ENCODE measurements at places on chromosomes 2 and 18.

DNA sequence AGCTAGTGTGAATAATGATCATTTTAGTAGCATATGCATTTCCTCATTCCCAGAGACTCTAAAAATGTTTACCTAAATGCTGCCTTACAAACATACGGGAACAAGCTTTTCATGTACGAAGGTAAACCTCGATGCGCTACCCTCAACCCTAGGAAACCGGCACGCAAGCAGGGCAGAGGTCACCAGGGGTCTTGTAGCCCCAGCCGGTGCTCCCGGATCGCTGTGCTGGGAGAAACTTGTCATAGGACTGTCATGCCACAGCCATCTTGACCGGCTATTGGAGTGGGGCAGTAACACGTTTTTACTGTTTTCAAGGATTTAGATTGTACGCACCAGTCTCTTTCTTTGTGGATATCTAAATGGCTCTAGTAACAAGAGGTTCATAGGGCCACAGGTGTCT is 34.8 kb upstream of the NFATC1 start:
- no peak overlapping the region for H3K27ac ChIP-seq
- DNase-seq, result no peak
- H3K4me3 ChIP-seq, result no peak overlapping the region

DNA sequence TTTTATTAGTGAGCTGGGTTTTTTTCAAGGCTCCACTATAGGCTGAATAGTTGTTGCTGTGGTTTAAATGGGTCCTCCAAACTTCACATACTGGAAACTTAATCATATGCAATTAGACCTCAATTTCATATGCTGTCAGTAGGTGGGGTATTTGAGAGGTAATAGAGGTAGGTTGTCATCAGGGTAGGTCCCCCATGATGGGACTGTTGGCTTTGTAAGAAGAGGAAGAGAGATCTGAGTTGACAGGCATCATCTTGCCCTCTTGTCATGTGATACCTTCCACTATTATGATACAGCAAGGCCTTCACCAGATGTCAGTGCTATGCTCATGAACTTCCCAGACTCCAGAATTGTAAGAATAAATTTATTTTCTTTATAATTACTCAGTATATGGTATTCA is 819.4 kb downstream of the LRP1B start:
- H3K36me3 ChIP-seq, result no peaks in the 10 kb centered on the region
- DNase-seq, result no peak
- no peaks in the 10 kb centered on the region for H3K4me1 ChIP-seq
- no peaks in the 10 kb centered on the region for H3K27me3 ChIP-seq
- H3K27ac ChIP-seq, result no peak overlapping the region

DNA sequence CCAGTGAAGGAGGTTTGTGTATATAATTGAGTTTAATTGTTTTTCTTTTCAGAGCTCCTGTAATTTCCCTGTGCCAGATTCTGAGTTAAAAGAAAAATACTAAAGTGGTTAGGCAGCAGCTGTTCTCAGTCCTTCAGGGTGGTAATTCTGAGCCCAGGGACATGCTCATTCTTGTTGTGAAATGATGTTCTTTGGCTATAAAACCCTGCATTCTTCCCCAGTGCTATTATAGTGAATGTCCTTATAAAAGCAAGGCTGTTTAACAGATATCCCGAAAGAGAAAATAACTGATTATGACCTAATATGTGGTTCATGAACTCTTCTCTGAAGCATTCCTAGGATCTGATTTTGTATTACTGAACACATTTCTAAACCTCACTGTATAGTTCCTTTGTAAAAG is 34.0 kb downstream of the ADAM23 start:
- no peaks in the 10 kb centered on the region for H3K27me3 ChIP-seq
- H3K36me3 ChIP-seq, result no peaks in the 10 kb centered on the region
- peak overlapping the region; percentile 17 for H3K27ac ChIP-seq
- H3K4me1 ChIP-seq, result peaks cover 31% of the 10 kb centered on the region
- H3K4me3 ChIP-seq, result no peak overlapping the region

GRCh38 chr2:58633613-58634365 is 392.7 kb upstream of the FANCL start:
- DNase-seq, result no peak
- no peak overlapping the region for H3K4me3 ChIP-seq
- H3K4me1 ChIP-seq, result no peaks in the 10 kb centered on the region
- no peaks in the 10 kb centered on the region for H3K27me3 ChIP-seq
- H3K36me3 ChIP-seq, result no peaks in the 10 kb centered on the region
- no peak overlapping the region for H3K27ac ChIP-seq

- H3K27me3 ChIP-seq, result peaks cover 34% of the 10 kb centered on the region
- no peak overlapping the region for H3K4me3 ChIP-seq
- peaks cover 19% of the 10 kb centered on the region for H3K4me1 ChIP-seq
- no peak for DNase-seq
These were observed 857 bp upstream of the CROCC2 start for GRCh38 chr2:240905176-240905781.

GRCh38 chr2:205496370-205496769 is 185.9 kb upstream of the NRP2 start:
- peaks cover 8% of the 10 kb centered on the region for H3K36me3 ChIP-seq
- H3K4me1 ChIP-seq, result peaks cover 4% of the 10 kb centered on the region
- DNase-seq, result no peak
- H3K4me3 ChIP-seq, result no peak overlapping the region
- peak overlapping the region; percentile 14 for H3K27ac ChIP-seq

DNA sequence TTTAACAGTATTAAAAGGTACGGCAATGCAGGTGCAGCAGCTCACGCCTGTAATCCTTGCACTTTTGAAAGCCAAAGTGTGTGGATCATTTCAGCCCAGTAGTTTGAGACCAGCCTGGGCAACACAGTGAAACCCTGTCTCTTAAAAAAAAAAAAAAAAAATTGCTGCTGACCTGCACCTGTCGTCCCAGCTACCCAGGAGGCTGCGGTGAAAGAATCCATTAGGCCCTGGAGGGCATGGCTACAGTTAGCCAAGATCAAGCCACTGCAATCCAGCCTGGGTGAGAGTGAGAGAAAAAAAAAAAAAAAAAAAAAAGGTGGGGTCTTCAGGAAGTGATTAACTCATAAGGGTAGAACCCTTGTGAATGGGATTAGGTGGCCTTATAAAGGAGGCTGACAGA is 12.8 kb downstream of the CUL3 start:
- H3K4me3 ChIP-seq, result no peak overlapping the region
- no peaks in the 10 kb centered on the region for H3K27me3 ChIP-seq
- DNase-seq, result no peak
- H3K27ac ChIP-seq, result no peak overlapping the region

- H3K36me3 ChIP-seq, result no peaks in the 10 kb centered on the region
- no peaks in the 10 kb centered on the region for H3K27me3 ChIP-seq
- H3K27ac ChIP-seq, result no peak overlapping the region
- peaks cover 21% of the 10 kb centered on the region for H3K4me1 ChIP-seq
- DNase-seq, result no peak
These were observed 37.8 kb upstream of the DNMT3A start for GRCh38 chr2:25379535-25379934.

GRCh38 chr18:46892842-46893241 is 24.5 kb downstream of the PIAS2 start:
- no peak overlapping the region for H3K27ac ChIP-seq
- H3K27me3 ChIP-seq, result no peaks in the 10 kb centered on the region
- H3K36me3 ChIP-seq, result peaks cover 29% of the 10 kb centered on the region
- H3K4me1 ChIP-seq, result peaks cover 29% of the 10 kb centered on the region
- no peak for DNase-seq
- H3K4me3 ChIP-seq, result no peak overlapping the region

GRCh38 chr2:204258890-204259289 is 286.4 kb upstream of the PARD3B start:
- H3K36me3 ChIP-seq, result no peaks in the 10 kb centered on the region
- no peak overlapping the region for H3K4me3 ChIP-seq
- peaks cover 2% of the 10 kb centered on the region for H3K27me3 ChIP-seq

DNA sequence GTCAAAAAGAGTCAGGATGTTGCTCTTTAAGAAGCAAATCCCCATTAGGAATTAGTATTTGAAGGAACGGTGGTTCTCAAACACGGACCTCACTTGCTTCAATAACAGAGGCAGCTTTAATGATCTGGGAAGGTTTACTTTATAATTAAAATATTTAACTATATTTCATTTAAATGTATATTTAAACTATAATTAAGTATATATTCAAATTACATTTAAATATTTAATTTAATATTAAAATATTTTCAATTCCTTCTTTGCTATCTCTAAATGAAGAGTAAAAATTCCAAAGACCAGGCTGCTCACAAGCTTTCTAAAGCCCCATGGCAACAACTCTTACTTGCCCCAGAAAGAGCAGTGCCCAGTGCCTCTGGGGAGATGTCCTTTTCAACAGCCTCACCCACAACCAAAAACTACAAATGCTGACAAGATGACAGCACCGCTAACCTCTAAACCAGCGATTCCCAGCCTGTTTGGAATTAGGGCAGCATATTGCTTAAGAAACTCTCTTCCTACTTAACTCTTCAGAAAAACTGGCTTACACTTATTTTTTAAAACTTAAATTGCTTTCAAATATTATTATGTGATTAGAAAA is 62.9 kb upstream of the POU3F3 start:
- H3K4me3 ChIP-seq, result no peak overlapping the region
- H3K4me1 ChIP-seq, result peaks cover 7% of the 10 kb centered on the region
- no peaks in the 10 kb centered on the region for H3K36me3 ChIP-seq
- peaks cover 73% of the 10 kb centered on the region for H3K27me3 ChIP-seq
- H3K27ac ChIP-seq, result no peak overlapping the region

DNA sequence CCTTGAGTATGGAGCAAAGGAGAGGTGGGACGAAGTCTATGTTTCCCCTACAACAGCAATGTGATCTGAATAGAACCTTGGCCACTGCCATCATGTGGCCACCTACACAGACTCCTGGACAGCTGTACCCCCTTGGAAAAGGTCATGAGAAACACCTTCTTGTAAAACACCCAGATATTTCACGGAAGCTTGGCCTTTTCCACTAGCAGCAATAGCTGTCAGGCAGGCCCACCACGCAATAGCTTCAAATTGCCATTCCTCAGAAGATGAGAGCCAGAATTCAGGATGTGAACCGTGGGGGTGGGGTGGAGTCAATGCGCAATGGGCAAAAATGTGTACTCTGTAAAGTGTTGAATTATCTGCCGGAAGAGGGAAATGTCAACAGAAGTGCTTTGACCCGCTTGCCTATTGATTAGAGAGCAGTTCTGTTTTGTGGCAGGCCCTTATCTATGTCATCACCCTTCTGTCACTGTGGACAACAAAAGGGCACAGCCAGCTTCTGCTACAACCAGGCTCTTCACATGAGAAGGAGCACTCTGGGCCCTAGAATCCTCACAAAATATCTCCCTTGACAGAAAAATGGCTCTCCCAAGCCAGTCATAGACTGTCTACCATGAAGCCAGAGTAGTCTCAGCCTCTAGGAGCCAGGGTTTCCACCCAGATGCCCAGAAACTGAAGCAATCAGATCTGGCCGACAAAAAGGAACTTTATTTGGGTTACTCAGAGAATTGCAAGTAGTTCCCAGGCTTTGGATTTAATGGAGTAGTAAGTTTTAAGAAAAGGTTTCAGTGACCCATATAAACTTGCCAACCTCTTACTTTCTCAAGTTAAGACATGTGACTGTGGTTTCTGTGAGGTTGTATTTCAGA is 9.5 kb downstream of the INPP1 start:
- DNase-seq, result no peak
- no peaks in the 10 kb centered on the region for H3K36me3 ChIP-seq

- H3K27ac ChIP-seq, result no peak overlapping the region
- H3K4me1 ChIP-seq, result peaks cover 10% of the 10 kb centered on the region
- peaks cover 90% of the 10 kb centered on the region for H3K27me3 ChIP-seq
- DNase-seq, result peak; percentile 23
- H3K36me3 ChIP-seq, result no peaks in the 10 kb centered on the region
These were observed 101.9 kb downstream of the FOXI3 start for GRCh38 chr2:88350331-88351248.

DNA sequence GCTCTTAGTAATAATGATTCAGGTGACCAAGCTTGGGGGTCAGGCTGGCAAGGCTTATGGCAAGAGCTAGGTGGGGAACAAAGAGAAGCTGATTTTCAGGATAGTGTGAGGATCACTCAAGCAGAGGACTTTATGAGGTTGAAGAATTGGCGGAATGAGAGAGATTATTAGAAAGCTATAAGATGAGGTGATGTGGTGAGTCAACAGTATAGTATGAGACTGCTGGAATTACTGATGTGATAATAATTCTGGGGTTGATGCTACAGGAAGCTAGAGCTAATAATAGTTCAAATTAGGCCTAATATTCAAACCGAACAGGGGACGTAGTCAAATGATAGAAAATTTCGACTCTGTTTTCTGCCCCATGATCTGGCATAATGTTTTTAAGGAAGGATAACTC is 2115.3 kb upstream of the PIK3C3 start:
- no peak overlapping the region for H3K27ac ChIP-seq
- H3K4me1 ChIP-seq, result peaks cover 7% of the 10 kb centered on the region
- H3K4me3 ChIP-seq, result no peak overlapping the region
- H3K27me3 ChIP-seq, result peaks cover 34% of the 10 kb centered on the region
- H3K36me3 ChIP-seq, result no peaks in the 10 kb centered on the region

- H3K36me3 ChIP-seq, result no peaks in the 10 kb centered on the region
- peaks cover 25% of the 10 kb centered on the region for H3K4me1 ChIP-seq
- peaks cover 76% of the 10 kb centered on the region for H3K27me3 ChIP-seq
- no peak within 1 kb of the TSS for H3K27ac ChIP-seq
- H3K4me3 ChIP-seq, result peak within 1 kb of the TSS; percentile 70
These were observed at the start of gene ST6GAL2 for GRCh38 chr2:106885971-106886915. TSS of gene ST6GAL2 (minus strand) at chr2:106886167. CDS start at chr2:106843977, 42,190 bp downstream.

DNA sequence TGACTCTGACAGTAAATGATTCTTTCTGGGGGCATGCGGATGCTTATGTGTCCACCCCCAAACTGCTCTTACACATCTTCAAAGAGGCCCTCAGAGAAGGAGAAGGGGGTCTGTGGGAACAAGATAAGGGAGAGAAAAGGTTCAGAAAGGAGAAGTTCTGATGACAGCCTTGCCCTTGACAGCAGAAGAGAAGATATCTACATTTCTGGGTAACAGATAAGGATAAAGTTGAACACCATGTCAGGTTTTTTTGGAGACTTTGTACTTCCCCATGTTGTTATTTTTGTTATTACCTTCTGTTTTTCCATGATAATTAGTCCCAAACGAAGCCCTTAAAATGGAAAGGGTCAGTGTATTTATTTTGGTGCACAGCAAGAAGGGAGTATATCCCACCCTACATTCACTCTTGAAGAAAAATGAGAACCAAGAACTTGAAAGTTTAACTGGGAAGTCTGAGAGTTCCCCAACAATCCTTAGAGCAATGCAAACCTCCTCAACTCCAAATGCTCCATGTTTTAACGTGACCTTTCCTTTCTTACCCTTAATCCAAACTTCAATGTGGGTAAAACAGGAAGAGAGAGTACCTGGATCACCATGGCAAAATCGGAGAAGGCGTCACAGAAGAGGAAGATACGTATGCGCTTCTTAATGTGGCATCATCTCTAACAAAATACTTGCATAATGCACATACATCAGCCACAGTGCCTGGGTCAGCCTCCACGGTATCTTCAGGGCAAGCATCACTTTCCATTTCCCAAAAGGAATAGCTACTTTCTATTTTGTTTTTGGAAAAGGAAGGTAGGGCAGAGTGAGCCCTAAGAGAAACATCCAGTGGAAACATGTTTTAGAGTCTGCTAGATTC is 264.6 kb upstream of the STON1 start:
- no peak overlapping the region for H3K4me3 ChIP-seq
- H3K27ac ChIP-seq, result no peak overlapping the region
- H3K36me3 ChIP-seq, result no peaks in the 10 kb centered on the region
- no peaks in the 10 kb centered on the region for H3K4me1 ChIP-seq
- DNase-seq, result no peak
- H3K27me3 ChIP-seq, result no peaks in the 10 kb centered on the region

Measured in left ventricle myocardium inferior (tissue), 1 donor.